ENCODE measurements at places on chromosomes 11 and 22. TPM values are rescaled to one million over a fixed set of nuclear protein-coding genes. Genes with fewer than 3 reads are reported as not detected.
A peak's percentile ranks its signal among the peaks of the same experiment; 100 is the strongest.

GRCh38 chr11:92278791-92279433, 54.3 kb downstream of the FAT3 start:
- no peak for DNase-seq

DNA sequence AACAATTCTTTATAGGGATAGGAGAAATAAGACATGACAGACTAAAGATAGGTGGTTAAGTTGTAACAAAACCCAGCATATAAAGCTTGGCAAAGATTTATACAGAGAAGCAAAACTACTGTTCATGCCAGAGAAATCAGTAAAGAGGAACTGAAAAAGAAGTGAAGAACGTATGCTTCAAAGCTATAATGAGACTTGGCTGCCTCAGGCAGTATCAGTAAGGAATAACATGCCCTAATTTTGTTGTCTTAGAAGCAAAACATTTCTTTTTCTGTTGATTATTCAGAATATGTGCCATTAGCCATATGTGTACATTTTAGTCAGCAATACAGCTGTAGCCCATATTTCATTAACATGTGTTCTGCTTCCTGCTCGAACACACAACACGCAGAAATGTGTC, 403.2 kb downstream of the NELL1 start:
- no peak for DNase-seq

DNA sequence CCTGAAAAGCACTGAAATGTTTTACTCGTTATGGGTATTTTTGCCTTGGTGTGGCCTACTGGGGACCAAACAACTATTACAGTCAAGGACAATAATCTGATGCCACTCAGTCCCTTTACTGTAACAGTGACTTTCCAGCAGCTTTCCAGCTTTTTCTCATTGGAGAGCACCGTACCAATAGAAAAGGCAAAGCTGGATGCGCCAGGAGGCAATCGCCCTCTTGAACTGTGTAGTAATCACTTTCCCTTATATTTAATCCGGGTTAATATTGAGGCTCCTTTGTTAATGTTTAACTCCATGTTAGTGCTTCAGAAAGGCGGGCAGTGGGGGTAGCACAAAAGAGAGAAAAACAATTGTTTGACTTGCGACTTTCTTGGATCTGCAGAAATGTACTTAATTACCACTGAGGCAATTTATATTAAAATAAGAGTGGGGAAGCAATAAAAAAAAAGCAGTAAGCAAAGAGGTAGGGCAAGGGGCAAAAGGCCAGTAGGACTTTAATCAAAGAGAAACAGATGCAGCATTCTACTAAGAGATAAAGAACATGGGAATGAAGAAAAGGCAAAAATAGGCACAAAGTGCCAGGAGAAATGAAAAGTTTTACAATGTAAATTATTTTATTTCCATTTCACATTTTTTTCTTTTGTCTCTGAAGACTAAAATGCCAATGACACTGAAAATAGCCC, 81.6 kb downstream of the LRRC4C start:
- no peak for DNase-seq

- DNase-seq, result no peak
Observed at GRCh38 chr22:20946080-20946986, 20.7 kb upstream of the AIFM3 start.

Gene DDTL
- 1.4 TPM for total RNA-seq

DNA sequence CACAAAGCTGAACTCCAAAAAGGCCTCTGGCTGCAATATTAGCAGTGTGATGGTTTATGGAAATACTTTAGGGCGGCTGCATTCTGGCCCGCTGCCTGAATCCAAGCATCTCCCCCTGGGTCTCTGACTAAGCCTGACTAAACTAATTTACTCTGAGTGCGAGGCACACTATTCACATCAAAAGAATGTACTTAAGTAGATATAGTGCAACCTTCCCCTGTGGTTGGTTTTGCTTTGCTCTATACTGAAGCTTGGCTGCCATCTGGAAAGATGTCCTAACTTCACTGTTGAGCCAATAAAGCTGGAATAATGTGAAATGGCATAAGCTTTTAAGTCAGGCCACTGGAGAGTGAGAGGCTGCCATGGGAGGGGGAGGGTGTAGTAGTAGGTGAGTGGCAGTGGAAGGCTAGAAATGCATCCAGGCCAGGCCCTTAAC, 321.6 kb downstream of the AASDHPPT start:
- no peak for DNase-seq

GRCh38 chr11:120575461-120575860, 63.9 kb downstream of the GRIK4 start:
- DNase-seq, result no peak

DNA sequence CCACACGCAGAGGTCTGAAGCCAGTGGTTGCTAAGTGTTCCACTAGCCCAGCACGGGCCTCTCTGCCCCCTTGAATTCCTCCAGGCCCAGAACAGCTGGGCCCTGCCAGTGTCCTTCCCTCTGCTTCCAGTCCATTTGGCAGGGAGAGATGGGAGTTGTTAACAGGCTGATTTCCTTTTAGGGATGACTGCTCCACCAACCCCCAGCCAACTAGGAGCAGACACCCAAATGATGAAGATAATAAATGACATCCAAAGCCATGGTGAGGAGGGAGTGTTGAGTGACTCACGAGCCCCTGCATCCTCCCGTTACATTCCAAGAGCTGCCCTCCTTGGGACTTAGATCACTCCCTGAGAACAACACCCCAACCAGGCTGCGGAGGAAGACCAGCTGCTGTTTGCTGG, 20.6 kb downstream of the PARVA start:
- DNase-seq, result no peak

DNA sequence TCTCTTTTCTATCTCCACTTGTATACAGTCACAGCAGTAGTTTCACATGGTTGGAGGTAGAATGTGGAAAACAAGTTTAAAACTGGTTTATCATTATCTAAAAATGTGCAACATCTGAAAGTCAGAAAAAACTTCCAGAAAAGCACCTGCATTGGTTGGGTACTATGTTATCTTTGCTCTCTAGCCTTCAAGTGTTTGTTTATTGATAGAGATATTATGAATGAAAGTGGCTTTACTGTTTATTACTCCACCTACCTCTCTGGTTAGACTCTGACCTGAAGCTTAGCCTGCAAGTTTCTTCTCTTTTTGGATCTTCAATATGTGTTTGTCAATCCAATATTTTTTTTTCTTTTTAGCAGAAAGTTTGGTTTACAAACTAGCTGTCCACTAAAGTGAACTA, 2161.4 kb upstream of the RAG2 start:
- no peak for DNase-seq

DNA sequence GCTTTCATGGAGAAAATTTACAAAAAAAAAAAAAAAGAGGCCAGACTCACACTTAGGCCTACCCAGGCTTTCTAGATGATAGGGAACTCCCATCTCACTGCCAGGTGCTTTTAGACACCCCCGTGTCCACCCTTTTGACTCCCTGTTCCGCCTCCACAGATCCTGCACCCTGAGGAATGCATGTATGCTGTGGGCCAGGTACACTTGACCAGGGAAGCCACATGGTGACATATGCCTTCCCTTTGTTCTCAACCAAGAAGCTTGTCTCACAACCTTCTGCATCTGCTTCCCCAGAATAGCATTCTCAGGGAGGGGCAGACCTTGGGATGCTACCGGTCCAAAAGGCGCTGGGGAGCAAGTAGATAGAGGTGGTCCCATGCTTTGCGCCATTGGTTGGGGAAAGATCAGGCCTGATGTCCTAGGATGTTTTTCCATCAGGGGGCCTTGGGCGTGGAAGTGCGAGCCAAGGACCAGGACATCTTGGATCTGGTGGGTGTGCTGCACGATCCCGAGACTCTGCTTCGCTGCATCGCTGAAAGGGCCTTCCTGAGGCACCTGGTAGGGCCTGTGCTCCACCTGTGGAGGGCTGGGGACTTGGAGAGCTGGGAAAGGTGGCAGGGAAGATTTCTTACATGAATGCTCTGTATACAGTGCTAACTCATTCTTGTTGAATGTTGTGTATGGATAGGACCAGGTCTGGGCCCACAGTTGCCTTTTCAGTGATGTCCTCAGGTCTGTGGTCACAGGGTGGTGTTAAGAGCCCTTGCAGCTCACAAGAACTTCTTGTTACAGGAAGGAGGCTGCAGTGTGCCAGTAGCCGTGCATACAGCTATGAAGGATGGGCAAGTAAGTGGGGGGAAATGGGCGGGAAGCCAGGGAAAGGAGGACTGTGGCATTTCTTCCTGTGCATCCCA, 7.5 kb downstream of the HMBS start:
- no peak for DNase-seq

Gene POU2AF3
- not detected for total RNA-seq

Gene NRIP3
- total RNA-seq, result 2.7 TPM

- no peak for DNase-seq
Observed at GRCh38 chr22:23001463-23001862, 68.9 kb upstream of the GNAZ start.

DNA sequence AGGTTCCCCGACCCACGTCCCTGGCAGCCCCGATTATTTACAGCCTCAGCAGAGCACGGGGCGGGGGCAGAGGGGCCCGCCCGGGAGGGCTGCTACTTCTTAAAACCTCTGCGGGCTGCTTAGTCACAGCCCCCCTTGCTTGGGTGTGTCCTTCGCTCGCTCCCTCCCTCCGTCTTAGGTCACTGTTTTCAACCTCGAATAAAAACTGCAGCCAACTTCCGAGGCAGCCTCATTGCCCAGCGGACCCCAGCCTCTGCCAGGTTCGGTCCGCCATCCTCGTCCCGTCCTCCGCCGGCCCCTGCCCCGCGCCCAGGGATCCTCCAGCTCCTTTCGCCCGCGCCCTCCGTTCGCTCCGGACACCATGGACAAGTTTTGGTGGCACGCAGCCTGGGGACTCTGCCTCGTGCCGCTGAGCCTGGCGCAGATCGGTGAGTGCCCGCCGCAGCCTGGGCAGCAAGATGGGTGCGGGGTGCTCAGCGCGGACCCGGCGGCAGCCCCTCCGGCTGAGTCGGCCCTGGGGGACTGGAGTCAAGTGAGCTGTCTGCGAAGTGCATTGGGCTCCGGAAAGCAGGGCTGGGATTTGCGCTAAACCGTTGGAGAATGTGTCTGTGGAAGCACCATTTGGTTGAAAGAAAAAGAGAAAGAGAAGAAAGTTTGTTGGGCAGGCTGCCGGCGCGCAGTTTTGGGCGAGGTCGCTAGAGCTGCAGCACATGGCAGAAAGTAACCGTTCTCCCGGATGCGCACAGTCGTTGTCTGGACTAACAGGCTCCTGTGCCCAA, at the start of gene CD44:
CD44 (plus strand) TSS at position 229 of the 779 bp plus-strand sequence; CDS start at position 362, 133 bp downstream.
- DNase-seq, result peak; percentile 83

GRCh38 chr11:111631666-111632039, 29.4 kb downstream of the SIK2 start:
- no peak for DNase-seq

Gene GALNT18
- 2.4 TPM for total RNA-seq

DNA sequence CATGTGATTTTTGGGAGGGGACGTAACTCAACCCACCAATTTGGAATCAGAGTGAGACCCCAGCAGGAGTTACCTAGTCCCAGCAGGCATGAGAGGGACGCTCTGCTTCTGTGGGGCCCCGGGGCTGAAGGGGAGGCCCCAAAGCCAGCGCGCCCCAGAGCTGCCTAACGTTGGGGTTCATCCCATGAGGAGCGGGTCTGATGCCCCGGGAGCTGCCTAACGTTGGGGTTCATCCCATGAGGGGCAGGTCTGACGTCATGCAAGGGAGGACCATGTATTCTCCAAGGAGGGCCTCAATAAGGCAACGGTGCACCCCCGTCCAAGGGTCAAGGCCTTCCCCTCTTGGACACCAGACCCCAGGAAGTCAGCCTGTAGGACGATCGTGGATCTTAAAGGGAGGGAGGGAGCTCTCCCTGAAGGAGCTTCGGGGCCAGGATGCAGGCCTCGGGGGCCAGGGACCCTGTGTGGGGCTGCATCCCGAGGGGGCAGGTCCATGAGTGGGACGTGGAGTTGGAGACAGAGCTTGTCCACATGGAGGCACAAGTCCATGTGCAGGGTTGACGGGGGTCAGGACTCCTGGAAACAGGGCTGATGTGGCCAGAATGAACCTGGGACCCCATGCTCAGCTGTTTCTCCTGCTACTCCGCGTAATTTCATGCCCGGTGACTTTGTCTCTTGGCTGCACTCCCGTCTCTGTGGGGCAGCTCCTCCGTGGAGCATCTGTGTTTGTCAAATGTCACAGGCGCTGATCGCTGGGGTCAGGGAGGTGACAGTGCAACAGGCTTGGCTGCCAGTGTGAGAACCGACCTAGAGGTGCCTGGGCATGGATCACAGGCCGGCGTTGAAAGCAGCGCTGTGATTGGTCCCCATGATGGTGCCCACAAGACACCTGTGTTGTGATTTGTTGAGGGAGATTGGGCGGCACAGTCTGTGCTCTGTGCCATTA, 1029.1 kb downstream of the BRD1 start:
- DNase-seq, result no peak

GRCh38 chr11:117143390-117143789, 697 bp upstream of the PAFAH1B2 start:
- DNase-seq, result peak; percentile 39

DNA sequence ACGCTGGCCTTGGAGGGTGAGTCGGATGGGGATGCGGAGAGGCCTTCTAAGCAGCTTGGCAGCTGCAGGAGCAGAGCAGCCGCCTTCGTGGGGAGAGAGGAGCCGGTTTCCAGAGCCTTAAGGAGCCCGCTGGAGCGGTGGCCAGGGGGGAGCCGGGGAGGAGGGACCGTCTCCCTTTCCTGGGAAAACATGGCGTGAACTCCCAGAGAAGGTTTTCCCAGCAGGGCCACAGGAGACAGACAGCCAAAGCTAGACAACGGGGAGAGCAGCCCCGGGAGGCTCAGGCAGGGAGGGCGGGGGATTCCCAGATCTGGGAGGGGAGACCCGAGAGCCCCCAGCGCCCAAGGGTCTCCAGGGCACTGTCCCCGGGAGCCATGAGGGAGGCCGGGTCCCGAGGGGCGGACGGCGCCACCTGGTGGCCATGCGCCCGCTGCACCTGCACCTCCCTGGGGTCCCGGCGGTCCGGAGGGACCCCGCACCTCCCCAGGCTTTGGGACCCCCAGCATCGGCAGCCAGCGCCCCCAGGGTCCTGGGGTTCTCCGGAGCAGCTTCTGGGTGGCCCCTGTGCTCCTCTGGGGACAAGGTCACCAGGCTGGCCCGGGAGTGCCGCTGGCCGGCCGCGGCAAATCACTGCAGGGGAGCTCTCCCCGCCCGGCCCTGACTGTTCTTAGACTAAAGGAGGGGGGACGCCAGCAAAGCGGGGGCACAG, 2.4 kb upstream of the SYT8 start:
- DNase-seq, result peak; percentile 66

Gene OR8D4
- not detected for total RNA-seq

Gene PKNOX2
- total RNA-seq, result not detected

Gene KREMEN1
- 0.17 TPM for total RNA-seq

DNA sequence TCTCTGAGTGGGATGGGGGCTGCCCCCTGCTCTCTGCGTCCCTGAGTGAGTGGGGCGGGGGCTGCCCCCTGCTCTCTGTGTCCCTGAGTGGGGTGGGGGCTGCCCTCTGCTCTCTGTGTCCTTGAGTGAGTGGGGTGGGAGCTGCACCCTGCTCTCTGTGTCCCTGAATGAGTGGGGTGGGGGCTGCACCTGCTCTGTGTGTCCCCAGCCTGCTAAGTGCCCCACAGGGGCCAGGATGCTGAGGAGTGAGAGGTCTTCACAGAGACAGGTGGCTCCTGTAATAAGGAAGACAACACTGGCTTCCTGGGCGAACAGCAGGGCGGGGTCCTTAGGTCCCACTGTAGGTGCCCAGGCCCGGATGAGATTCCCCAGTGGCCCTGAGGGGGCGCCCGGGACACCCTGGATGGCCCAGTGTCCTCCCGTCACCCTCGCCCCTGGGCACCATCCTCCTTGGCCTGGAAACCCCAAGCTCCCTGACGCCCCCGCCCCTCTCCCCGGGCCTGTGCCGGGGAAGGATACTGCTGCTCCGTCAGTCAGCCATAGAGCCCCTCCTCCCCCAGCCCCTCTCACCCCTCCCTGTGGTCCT, 3.8 kb upstream of the CCDC188 start:
- DNase-seq, result no peak

GRCh38 chr11:26584818-26585217, 12.8 kb upstream of the MUC15 start:
- no peak for DNase-seq

Measured in activated CD4-positive, alpha-beta memory T cell treated with anti-CD3 and anti-CD28 coated beads for 36 hours (primary cell).